ENCODE measurements at places on chromosomes 3 and 15. TPM values are rescaled to one million over a fixed set of nuclear protein-coding genes. Genes with fewer than 3 reads are reported as not detected.

Gene SLC2A2
- total RNA-seq = not detected

GRCh38 chr3:150238995-150239619, 169.0 kb upstream of the TSC22D2 start:
- no peak for DNase-seq

DNA sequence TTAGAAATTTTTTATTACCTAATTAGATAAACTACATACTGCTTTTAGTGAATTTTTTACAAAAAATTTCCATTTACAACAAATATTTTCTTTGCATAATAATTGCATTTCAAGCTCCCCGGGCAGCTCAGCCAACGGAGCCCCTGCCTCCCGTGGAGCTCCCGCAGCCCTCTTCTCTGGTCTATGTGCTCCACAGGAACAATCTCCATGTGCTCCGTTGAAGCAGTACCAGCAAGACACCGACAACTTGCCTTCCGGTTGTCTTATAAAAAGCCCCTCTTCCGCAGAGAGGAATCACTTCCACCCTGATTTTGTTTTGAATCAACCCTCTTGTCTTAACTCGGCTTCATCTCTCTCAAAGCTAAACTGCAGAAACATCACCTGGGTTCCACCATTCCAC, 46.9 kb upstream of the CHD2 start:
- DNase-seq = no peak

DNA sequence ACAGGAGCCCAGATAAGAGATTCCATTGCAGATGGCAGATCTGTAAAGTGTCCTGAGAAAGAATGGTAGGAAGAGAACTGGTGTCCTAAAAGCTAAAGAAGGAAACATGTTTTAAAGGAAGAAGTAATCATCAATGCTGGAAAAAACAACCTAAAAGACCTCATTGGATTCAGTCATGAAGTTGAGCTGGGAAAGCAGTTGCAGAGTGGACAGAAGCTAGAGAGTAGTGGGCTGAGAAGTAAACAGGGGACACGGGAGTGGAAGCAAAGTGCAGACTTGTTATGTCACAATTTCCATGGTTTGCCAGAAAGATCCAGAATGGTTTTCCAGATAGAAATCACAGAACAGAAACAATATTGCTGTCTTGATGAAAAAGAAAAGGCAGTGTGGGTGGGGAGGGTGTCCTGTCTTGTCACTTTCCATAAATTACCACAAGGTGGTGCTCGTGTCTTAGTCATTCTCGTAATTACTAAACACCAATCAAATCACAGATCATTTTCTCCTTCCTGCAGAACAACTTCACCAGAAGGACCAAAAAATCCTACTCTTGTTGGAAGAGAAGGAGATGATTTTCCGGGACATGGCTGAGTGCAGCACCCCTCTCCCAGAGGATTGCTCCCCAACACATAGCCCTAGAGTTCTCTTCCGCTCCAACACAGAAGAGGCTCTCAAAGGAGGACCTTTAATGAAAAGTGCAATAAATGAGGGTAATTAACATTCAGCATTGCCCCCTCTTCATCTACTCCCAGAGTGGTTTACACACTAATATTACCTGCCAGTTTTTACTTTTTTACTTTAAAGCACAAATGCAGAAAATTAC, 64.5 kb downstream of the KLHL25 start:
- DNase-seq = peak; percentile 71

GRCh38 chr3:45489730-45490309, 101.4 kb downstream of the LARS2 start:
- DNase-seq = peak; percentile 34

GRCh38 chr3:60898321-60898720, 352.9 kb downstream of the FHIT start:
- DNase-seq = no peak

Gene PRR20G
- total RNA-seq = not detected

DNA sequence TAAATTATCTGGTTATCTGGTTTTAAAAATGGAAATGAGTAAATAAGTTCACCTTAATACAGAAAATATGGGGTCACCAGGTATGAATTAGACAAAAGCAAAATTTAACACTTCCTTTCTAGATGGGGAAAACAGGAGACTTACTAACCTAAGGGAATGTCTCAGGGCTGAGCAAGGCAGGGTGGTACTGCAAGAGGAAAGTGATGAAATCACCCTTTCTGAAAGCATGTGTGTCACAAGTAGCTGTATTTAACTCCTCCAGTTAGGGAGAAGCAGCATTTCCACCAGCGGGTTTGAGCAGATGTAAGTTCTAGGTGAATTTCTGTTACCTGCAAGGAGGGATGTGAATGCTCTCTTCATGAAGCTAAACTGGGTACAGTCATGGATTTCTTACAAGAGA, 629.1 kb downstream of the MECOM start:
- DNase-seq = peak; percentile 67

Gene ZNF620
- total RNA-seq = 0.72 TPM

DNA sequence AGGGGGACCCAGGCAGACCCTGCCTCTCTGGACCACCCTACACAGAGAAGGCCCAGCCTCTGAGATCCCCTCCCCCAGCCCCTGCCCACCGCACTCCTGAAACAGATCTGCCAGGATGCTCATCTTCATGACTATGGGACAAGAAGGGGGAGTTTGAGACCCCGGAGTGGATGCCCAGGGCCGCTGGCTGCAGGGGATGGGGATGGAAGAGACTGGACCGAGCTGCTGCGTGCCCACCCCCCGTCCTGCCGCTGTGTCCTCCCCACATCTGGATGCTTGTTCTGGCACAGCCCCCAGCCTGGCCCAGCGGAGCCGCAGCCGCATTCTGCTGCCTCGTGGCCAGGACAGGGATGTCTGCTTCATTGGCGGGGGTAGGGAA, 30.3 kb upstream of the SEMA3F start:
- DNase-seq = no peak

GRCh38 chr3:73757536-73757935, 132.8 kb upstream of the PDZRN3 start:
- DNase-seq = no peak

DNA sequence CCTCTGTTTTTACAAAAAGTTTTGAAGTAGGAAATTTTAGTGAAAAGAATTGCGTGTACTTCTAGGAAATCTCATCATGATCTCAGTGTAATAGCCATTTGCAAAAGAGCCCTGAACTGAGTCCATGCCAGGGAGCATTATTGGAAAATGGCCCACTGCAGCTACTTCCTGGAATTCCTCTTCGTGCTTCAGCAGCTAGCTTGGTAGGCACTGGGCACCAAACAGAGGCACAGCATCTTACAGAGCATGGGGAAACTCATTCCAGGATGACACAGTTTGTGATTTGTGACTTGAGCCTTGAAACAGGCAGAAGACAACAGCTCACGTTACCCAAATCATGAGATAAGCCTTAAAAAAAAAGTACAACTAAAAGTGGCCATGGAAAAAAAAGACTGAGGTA, 179.1 kb downstream of the WDR72 start:
- DNase-seq = no peak

DNA sequence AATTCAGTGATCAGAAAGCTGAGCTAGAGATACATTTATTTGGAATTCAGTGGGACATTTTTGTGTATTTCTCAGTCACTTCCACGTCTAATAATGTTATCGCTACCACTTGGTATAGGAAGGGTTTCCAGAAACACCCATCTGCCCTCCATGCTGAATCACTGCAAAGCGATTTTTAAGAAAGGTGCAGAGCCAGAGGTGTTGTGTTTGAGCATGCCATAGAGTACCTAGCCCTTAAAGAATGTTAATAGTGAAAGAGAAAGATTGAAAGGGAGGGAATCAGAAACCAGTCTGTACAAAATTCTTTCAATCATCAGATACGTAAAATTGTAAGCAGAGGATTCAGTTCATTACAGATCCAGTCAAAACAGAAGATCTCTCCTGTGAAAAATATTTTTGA, 80.1 kb upstream of the ARL6 start:
- DNase-seq = no peak
